ENCODE measurements at places on chromosomes 3 and 15. TPM values are rescaled to one million over a fixed set of nuclear protein-coding genes. Genes with fewer than 3 reads are reported as not detected.

The CERS3 gene
- total RNA-seq: 43.5 TPM

The NRROS gene
- total RNA-seq: 5.4 TPM

The SI gene
- not detected for total RNA-seq

The CHRNB4 gene
- 0.74 TPM for total RNA-seq

The GRIP2 gene
- total RNA-seq: 0.98 TPM

The CSK gene
- total RNA-seq: 26.3 TPM

The AMOTL2 gene
- 60.6 TPM for total RNA-seq

The PLOD2 gene
- total RNA-seq: 27.0 TPM

The TRIM71 gene
- total RNA-seq: not detected

The TM6SF1 gene
- total RNA-seq: 3.9 TPM

The ACTRT3 gene
- 1.7 TPM for total RNA-seq

The PPP1R14D gene
- not detected for total RNA-seq
